ENCODE measurements at places on chromosomes 7 and 10.

DNA sequence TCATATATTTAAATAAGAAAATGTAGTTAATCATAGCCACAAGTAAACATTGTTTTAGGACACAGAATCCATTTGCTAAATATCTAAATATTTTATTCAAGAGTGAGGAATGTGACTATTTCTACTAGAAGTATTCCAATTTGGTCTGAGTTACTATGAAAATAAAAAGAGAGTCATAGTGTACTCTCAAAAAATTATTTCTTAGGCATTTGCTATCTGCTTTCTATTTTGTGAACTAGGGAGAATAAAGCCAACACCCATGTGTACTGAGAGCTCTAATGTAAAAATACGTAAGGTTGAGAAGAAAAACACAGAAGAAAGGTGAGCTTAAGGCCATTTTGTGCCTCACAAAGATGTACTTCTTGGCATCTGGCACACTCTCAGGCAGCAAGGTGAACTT, 38.3 kb downstream of the PRTFDC1 start:
- no peak for DNase-seq

DNA sequence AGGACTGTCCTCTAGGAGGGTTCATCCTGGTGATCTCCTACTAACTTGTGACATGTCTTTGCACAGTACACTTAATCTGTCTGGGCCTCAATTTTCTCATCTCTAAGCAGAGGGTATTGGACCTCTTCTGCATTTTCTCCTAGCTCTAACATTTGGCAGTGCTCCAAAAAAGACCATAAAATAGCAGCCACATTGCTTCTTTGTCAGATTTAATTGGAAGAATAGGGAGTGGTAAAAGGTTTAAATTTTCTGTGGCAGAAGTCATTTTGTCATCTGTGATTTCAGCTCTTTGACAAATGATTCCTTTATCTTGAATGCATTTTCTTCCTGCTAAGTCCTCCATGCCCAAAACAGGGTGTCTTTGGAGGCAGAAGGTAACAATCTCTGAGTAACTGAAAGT, 289.9 kb upstream of the LRGUK start:
- peak; percentile 25 for DNase-seq

DNA sequence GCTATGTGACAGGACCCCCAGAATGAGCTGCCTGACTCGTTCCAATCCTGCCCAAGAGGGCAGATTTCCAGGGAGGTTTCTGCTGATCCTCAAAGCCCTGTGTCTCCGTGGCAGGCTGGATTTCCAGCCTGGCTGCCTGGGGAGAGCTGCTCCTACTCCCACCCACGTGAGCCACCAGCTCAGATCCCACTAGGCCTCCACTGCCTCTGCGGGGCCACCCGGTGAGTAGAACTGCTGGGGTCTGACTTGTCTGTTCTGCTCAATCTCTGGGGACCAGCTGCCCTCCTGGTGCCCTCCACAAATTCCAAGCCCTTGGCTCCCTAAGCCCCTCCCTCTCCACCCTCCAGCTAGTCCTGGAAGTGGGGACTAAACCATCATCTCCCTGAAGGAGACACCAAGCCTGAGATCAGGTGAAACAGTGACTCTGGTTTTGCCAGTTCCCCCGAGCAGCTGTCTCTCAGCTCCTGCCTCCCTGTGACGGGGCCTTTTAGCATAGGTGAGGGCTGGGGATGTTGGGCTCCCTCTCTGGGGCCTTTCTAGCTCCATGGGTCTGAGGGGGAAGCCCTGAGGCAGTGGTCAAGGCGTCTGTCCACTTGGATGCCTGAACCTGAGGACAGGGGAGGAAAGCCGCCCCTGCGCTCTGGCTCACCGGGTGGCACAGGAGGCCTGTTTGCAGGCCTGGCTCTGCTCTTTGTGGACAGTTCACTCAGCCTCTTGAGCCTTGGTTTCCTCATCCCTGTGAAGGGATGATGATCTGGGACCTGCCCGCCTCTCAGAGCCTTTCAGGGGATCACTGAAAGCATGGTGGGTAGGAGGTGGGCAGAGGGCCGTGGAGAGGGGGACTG, 5.6 kb downstream of the FAM241B start:
- no peak for DNase-seq

DNA sequence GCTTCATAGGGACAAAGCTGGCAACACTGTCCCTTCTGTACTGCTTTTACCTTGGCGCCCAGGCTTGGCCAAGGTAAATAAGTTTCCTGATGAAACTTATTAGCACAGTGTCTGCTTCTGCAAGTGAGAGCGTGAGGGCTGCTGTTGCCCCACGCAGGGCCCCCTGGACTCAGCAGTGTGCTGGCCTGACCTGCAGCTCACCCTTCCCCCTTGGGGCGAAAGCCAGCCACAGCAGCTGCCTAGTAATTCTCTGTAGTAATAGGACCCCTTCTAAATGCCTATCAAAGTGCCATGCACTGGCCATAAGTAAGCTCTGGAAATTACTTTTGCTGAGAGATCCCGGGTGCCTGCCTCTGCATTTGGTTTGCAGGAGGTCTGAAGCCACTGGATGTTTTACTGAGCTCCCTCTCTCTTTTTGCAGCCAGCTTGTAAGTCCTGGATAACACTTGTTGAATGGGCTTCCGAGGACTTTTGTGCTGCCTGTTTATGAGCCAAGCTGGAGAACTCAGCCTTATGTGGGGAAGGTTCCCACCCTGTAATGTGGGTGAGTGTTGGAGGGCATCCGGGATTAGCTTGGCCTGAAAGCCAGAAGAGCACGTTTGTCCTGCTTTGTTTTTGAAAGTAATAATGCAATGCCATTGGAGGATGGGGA, 293.9 kb downstream of the C7orf25 start:
- peak; percentile 62 for DNase-seq

- DNase-seq = no peak
These were observed 56.6 kb downstream of the MKX start for GRCh38 chr10:27688991-27689390.

DNA sequence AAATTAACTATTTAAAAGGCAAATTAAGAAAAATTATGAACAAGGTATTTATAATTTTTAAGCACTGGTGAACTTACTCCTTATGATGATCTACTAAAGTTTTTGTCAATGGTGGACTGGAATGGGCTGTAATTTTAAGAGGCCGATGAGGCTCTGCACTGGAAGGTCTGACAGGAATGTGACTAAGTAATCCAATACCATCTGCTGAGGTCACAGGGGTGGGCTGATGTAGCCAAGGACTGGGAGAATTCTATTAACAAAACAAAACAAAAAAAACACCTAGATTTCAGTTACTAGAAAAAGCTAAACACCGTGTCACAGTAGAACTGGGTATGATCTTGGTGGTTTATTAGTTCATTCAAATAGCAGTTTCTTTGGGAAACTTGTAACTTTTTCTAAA, 75.9 kb downstream of the NRBF2 start:
- DNase-seq = no peak

DNA sequence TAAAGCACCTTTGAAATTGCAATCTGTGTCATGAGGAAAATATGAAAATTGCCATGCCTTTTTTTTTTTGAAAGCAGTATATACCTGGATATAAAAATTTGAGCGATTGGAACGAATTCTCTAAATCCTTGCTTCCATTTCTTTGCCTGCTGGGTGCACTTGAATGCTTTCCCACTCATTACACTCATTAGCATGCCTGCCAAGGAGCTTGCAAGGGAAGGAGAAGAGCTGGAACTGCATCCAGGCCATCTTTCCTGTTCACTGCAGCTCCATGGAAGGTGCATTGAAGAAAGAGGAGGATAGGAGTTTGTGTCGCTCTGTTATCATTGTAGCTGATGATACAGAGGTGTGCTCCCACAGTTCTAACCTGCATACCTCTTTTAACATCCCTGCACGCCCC, 102.4 kb upstream of the GJD4 start:
- DNase-seq = no peak

GRCh38 chr7:46170021-46170420, 248.9 kb upstream of the IGFBP3 start:
- DNase-seq = no peak

DNA sequence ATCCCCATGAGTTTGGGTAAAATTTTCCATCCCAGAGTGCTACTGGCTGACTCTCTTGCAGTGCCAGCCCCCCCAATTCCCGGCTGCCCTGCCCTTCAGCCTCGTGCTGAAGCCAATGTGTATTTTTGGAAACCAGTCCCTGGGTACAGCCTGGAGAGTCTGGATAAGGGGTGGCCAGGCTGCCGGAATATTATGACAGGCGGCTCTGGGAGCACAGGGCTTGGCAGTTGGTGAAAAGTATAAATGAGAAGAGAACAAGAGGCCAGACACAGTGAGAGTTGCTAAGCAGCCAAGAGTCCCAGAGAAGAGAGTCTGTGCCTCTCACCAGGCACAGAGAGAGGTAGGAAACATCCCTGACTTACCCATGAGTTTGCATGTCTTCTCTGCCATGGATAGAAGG, 53.6 kb downstream of the TMEM130 start:
- DNase-seq = no peak

- DNase-seq = no peak
These were observed 345.9 kb downstream of the KIF20B start for GRCh38 chr10:90047243-90047729.

DNA sequence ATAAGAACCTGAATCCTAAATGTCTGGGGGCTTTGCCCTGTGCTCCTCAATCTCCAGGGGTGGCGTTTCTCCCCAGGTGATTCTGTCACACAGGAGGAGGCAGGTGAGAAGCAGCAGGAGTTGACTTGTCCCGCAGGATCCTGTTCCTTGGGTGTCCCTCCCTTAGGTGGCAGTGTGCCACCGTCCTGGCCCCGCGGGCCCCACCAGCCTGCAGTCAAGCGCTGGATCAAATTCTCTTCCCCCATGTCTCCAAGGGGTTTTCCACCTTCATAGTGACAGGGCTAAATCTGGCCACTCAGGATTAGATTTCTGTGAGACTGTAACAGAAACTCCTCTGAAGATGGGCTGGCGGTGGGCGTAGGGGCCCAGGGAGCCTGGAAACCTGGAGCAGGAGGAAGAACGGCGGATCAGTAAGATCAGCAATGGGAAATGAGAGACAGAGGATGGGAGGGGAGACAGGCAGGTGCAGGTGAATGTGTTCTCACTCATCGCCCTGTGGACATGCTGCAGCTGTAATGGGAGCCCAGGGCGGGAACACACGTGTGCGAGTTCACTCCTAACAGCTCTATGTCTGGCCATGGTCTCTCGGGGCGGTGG, 329.2 kb upstream of the COBL start:
- DNase-seq = no peak

DNA sequence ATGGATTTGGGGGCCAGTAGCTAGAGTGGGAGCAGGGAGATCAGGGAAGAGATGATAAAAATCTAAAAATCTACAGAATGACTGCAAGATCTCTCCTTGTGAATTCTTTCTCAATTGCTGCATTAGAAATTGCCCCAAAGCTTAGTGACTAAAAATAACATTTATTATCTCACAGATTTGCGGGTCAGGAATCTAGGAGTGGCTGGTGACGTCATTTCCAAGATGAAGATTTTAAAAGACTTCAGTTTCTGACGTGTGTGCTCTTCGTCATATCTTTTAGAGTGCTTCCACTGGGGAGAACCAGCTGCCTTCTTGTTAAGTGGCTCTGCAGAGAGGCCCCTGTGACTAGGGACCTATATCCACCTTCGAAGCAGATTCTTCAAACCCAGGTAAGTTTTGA, 112.6 kb downstream of the DGKI start:
- DNase-seq = no peak

- no peak for DNase-seq
These were observed 12.2 kb downstream of the HOXA1 start for GRCh38 chr7:27083646-27084045.

DNA sequence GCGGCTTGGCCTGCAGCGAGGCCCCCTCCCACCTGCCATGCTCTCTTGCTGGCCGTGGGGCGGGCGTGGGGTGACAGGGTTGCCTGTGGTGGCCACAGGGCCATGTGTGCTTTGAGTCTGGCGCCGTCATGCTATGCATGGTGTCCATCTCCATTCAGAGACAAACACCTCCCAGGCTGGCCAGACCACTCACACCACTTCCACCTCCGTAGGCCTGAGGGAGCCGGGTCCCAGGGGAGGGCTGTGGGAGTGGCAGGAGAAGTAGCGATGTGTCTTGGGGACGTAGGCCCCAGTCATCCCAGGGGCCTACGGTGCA, 65.5 kb downstream of the DNAJB6 start:
- no peak for DNase-seq

DNA sequence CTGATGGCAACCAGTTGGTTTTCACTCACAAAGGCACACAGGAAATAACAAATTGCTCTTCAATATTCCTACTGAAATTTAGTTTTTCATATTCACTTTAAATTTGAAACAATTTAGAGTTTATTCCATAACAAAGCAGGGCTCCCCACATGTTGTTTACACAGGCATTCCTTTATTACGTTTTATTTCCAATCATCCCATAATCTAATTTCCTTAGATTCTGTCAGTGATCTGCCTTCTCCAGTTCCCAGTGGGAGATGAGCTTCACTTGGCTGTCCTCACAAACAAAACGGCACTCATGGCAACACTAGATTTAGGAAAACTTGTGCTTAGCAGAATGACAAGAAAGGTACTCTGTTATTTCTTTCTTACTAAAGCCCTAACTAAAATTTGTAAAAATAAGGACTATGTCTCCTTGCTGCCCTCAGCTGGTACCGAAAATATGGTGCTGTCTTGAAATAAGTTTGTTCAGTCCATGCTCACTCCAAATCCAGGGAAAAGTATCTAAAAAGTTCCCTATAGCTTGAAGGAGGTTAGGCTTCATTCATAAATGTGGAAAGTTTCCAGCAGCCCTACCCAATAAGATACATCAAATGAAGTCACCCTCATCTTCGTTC, 23.0 kb downstream of the PHYH start:
- DNase-seq = peak; percentile 28

DNA sequence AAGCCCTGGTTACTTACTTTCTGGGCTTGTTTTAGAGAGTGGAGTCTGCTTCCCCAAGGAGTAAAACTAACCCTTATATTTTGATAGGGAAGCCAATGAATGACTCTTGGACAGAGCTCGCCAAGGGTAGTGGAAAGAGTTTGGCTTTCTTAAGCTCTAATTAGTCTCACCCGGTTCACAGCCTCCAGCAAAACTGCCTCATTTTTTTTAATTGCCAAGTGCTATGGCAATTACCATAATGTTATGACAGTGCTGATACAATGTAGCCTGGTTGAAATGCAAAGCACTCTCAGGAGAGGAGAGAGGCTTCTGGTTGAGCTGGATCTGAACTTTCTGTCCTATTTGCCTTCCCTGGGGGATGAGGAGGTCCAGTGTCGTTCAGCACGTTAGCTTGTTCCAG, 376.1 kb upstream of the CHRM2 start:
- no peak for DNase-seq

- no peak for DNase-seq
These were observed 70.1 kb downstream of the NPSR1 start for GRCh38 chr7:34728156-34728555.

DNA sequence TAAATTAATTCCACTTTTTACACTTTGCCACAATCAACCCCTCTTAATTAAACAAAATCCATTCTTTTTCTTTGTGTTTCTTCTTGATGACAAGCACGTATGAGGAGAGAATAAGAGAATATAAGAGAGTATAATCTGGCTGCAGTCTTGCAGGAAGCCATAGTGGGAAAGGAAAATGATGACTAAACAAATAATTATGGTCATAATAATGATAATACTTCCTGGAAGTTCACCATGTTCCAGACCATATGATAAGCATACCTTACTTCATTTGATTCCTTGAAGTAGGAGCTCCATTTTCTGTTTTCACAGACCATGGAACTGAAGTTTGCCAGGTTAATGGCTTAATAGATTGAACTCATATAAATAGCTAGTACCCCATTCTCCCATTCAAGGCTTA, 237.8 kb downstream of the SEMA3D start:
- no peak for DNase-seq
